ENCODE measurements at places on chromosomes 3 and 15. TPM values are rescaled to one million over a fixed set of nuclear protein-coding genes. Genes with fewer than 3 reads are reported as not detected.

DNA sequence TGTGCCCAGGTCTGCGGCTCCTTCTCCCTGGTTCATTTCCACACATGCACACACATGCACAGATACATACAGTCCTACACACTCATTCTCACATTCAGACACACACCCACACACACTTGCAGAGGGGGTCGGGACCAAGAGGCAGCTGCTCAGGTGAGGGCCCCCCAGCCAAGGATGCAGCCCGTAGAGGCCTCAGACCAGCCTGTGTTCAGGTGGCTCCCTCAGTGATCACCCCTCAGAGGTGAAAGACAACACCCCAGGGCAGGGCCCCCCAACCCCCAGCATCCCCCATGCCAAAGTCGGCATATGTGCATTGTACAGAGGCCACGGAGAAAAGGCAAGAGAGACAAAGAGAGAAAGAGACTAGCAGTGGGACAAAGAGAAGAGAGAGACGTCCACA lies 5.9 kb upstream of the CORO2B start:
- H3K4me1 ChIP-seq: peaks cover 8% of the 10 kb centered on the region
- H3K36me3 ChIP-seq: no peaks in the 10 kb centered on the region
- no peak for DNase-seq

GRCh38 chr15:62046078-62046743 lies 14.0 kb downstream of the VPS13C start:
- no peaks in the 10 kb centered on the region for H3K36me3 ChIP-seq
- H3K4me1 ChIP-seq: peaks cover 54% of the 10 kb centered on the region
- no peak overlapping the region for H3K27ac ChIP-seq
- H3K4me3 ChIP-seq: no peak overlapping the region
- no peak for DNase-seq

The ALDH1A2 gene
- total RNA-seq: 0.45 TPM

The SMAD6 gene
- 103 TPM for total RNA-seq

DNA sequence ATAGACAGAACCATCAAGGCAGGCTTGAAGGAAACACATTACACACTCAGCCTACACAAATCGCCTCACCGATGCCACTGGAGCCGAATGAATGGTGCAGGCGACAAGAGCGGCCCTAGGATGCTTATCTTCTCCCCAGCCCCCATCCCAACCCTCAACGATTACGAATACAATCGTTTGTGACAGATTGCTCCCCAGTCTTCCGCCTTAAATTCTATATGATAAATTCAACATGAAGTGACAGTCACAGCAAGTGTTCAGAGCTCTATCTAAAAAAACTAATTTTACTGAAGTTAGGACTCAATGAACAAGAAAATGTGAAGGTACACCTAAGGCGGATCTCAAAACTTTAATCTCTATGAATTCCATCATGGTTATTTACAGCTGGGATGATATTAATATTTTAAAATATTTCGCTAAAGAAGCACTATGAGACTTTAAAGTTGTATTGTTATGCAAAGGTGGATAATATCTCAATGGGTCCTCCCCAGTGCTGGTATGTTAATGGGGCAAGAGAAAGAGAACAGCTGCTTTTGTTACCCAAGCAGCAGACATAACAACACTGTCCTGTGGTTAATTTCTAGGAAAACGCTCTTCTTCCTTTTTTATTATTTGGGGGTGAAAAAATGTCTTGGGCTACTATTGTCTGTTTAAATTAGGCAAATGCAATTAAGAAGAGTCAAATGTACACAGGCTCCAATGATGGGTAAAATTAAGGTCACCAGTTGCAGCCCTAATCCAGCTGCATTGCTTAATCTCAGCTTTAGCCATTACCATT lies 147.6 kb upstream of the NR2F2 start:
- no peak for DNase-seq
- no peak overlapping the region for H3K4me3 ChIP-seq
- H3K4me1 ChIP-seq: peaks cover 10% of the 10 kb centered on the region

GRCh38 chr3:45049807-45050206 lies 23.7 kb downstream of the CLEC3B start:
- no peak overlapping the region for H3K4me3 ChIP-seq
- DNase-seq: no peak
- H3K27me3 ChIP-seq: no peaks in the 10 kb centered on the region
- H3K27ac ChIP-seq: no peak overlapping the region

DNA sequence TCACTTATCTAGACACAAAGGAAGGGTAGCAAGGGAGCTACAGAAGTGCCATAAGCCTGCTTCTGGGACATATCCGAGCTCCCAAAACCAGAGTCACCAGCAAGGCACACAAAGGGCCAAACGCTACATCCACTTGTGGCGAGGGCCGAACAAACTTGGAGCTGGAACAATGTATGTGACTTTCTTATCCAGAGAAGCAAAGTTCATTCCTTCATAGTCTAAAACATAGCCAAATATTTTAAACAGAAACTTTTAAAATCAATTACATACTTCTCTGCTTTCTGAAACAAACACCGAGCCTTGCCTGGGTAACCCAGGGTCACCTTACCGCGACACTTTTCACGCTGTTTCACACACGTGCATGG lies 15.9 kb downstream of the ZXDC start:
- H3K36me3 ChIP-seq: peaks cover 100% of the 10 kb centered on the region
- H3K27me3 ChIP-seq: no peaks in the 10 kb centered on the region
- H3K4me3 ChIP-seq: no peak overlapping the region
- no peak overlapping the region for H3K27ac ChIP-seq
- H3K4me1 ChIP-seq: no peaks in the 10 kb centered on the region
- DNase-seq: no peak

The HTR3E gene
- total RNA-seq: not detected

The TMEM212 gene
- not detected for total RNA-seq

The THSD4 gene
- total RNA-seq: 20.5 TPM

GRCh38 chr15:92116330-92116729 lies 262.8 kb downstream of the SLCO3A1 start:
- peaks cover 17% of the 10 kb centered on the region for H3K4me1 ChIP-seq
- DNase-seq: no peak
- peaks cover 9% of the 10 kb centered on the region for H3K36me3 ChIP-seq
- H3K27me3 ChIP-seq: no peaks in the 10 kb centered on the region

The GABRR3 gene
- not detected for total RNA-seq

DNA sequence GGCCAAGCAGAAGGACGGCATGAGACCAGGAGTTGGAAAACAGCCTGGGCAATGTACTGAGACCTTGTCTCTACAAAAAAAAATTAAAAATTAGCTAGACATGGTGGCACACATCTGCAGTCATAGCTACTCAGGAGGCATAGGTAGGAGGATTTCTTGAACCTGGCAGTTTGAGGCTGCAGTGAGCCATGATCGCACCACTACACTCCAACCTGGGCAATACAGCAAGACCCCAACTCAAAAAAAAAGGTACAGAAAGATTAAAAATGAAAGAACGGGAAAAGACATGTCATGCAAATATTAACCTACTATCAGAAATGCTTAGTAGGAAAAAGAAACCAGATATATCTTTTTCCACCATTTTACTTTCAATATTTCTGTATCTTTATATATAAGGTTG lies 99.6 kb upstream of the ATP11B start:
- H3K4me1 ChIP-seq: no peaks in the 10 kb centered on the region
- DNase-seq: no peak
- no peaks in the 10 kb centered on the region for H3K27me3 ChIP-seq
- H3K36me3 ChIP-seq: no peaks in the 10 kb centered on the region

The KCNMB3 gene
- total RNA-seq: not detected

DNA sequence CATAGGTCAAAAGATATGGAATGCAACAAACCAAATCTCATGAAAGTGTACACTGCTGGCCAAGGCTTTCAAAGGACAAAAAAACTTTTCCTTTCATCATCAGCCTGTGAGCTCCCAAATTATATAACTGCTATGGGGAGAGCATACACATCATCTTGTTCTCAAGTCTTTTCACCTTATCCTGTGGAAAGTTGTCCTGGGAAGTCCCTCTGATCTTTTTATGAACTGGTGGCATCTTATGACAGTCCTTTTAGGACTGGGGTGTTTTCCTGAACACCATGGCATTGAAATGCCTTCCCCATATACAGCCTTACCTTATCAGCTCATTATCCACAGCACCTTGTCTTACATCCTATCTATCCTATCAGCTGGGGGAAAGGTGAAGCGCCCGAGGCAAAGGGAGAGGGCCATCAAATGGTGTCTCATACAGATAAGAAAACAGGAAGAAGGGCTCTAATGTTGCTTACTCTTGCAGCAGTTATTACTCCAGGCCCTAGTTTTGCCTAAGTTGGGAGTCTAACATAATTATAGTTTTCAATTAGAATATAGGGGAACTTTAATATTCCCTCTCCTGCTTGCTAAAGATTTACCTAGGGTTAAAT lies 61.5 kb upstream of the GOLIM4 start:
- H3K27me3 ChIP-seq: no peaks in the 10 kb centered on the region
- H3K4me1 ChIP-seq: no peaks in the 10 kb centered on the region
- no peak overlapping the region for H3K27ac ChIP-seq

The PIGZ gene
- 9.2 TPM for total RNA-seq

DNA sequence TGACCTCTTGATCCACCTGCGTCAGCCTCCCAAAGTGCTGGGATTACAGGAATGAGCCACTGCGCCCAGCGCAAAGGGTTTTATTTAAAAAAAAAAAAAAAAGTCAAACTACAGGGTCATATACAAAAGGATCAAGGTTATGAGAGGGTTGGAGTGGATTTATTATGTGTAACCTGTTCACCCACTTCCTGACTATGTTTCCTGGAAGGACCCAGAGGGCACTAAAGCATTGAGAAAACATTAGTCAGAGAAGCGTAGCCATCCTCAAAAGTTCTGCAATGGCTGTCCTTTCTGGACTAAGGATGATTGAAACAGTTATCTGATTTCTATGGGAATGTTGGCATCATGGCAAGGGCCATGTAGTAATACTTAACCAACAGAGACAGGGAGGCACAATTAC lies 7.3 kb upstream of the SCAPER start:
- no peak overlapping the region for H3K27ac ChIP-seq
- no peak overlapping the region for H3K4me3 ChIP-seq
- H3K27me3 ChIP-seq: no peaks in the 10 kb centered on the region

The SLC28A1 gene
- total RNA-seq: not detected

DNA sequence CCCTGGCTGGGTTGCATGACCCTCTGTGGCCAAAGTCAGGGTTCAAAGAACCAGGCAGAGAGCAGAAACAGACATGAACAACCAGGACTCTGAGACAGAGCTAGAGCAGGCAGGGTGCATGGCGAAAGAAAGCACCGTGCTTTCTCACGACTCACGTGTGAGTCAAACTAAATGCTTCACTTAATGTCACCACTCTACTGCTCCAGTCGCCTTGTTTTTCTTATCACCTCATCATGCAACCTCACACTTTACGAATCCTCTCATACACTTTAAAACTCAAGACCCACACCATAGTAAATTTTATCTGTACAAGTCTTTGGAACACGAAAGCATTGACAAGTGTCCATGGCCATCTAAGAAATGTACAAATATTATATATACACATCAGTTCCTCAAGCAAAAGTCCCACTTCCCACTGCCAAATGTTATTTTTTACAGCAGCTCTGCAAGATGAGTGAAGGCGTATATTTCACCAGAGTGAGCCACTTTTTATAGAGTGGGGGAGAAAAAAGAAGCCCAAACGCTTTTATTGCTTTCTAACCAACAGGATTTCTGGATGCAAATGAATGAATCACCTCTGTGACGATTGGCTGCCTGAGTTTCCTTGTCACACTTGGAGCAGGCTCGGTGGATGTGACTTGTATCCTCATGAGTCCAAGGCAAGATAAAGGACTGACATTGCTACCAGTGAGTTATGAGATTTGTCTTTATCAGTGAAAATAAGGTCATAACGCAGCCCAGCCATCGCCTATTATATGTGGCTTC lies 16.0 kb upstream of the MEGF11 start:
- H3K4me3 ChIP-seq: no peak overlapping the region
- no peaks in the 10 kb centered on the region for H3K36me3 ChIP-seq
- H3K4me1 ChIP-seq: no peaks in the 10 kb centered on the region
- DNase-seq: no peak
- no peaks in the 10 kb centered on the region for H3K27me3 ChIP-seq

DNA sequence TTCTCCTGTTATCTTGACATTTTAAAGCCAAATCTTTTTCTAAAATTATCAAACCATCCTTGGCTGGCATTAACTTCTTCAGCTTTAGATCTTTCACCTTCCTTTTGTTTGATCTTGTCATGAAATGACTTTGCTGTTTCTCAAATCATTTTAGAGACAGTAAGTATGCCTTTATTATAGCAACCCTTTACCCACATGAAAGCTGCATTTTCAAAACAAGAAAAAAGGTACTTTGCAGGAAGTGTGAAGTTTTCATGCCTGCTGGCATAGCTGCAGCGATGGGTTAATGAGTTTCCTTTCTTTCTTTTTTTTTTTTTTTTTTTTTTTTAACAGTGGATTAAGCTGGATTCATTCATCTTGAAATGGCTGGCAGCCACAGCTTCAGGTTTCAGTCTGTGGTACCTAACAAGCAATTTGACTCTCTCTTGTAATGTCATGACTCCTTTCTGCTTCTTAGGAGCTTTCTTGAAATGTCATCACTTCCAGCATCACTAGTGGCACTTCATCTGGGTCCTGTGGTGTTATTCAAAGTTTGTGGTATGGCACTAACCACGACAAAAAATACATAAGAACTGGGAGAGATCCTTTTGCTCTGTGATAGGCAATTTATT lies 18.8 kb downstream of the SLC25A26 start:
- no peak for DNase-seq
- H3K4me1 ChIP-seq: no peaks in the 10 kb centered on the region
- no peak overlapping the region for H3K27ac ChIP-seq
- H3K4me3 ChIP-seq: no peak overlapping the region
- H3K36me3 ChIP-seq: peaks cover 47% of the 10 kb centered on the region

- H3K36me3 ChIP-seq: no peaks in the 10 kb centered on the region
- no peak for DNase-seq
- no peaks in the 10 kb centered on the region for H3K4me1 ChIP-seq
- H3K27me3 ChIP-seq: no peaks in the 10 kb centered on the region
- H3K27ac ChIP-seq: peak overlapping the region; percentile 54
Observed at GRCh38 chr3:17023006-17023664, 138.4 kb downstream of the PLCL2 start.

GRCh38 chr3:150238995-150239619 lies 169.0 kb upstream of the TSC22D2 start:
- H3K27ac ChIP-seq: no peak overlapping the region
- H3K4me1 ChIP-seq: peaks cover 27% of the 10 kb centered on the region
- DNase-seq: peak; percentile 36
- no peaks in the 10 kb centered on the region for H3K36me3 ChIP-seq
- no peak overlapping the region for H3K4me3 ChIP-seq

DNA sequence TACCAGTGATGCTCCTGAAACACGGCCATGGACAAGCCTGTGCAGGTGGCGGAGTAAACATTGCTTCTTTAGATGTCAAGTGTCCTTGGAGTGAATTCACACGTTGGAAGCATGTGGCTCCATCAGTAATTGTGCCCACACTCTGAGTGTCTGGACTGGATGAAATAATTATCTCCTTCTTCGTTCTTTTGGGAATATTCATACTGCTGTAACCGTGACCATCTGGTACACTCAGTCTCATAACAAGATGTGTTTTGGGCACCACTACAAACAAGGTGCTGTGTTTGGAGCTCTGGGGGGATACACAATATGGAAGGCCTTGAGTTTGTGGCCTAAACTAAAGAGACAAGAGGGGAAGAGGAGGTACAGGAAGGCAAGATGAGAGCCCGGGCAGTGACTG lies 165.6 kb downstream of the APBA2 start:
- H3K27ac ChIP-seq: no peak overlapping the region
- no peaks in the 10 kb centered on the region for H3K4me1 ChIP-seq
- no peak for DNase-seq
- H3K27me3 ChIP-seq: no peaks in the 10 kb centered on the region
- H3K4me3 ChIP-seq: no peak overlapping the region

GRCh38 chr3:126358038-126358815 lies 1.0 kb upstream of the KLF15 start:
- peak overlapping the region; percentile 95 for H3K4me3 ChIP-seq
- DNase-seq: no peak
- peaks cover 35% of the 10 kb centered on the region for H3K4me1 ChIP-seq
- H3K27me3 ChIP-seq: peaks cover 10% of the 10 kb centered on the region
- H3K36me3 ChIP-seq: no peaks in the 10 kb centered on the region
- H3K27ac ChIP-seq: peak overlapping the region; percentile 97

All from stomach (tissue), 19 donors.